ENCODE measurements at places on chromosomes 11 and 22.

DNA sequence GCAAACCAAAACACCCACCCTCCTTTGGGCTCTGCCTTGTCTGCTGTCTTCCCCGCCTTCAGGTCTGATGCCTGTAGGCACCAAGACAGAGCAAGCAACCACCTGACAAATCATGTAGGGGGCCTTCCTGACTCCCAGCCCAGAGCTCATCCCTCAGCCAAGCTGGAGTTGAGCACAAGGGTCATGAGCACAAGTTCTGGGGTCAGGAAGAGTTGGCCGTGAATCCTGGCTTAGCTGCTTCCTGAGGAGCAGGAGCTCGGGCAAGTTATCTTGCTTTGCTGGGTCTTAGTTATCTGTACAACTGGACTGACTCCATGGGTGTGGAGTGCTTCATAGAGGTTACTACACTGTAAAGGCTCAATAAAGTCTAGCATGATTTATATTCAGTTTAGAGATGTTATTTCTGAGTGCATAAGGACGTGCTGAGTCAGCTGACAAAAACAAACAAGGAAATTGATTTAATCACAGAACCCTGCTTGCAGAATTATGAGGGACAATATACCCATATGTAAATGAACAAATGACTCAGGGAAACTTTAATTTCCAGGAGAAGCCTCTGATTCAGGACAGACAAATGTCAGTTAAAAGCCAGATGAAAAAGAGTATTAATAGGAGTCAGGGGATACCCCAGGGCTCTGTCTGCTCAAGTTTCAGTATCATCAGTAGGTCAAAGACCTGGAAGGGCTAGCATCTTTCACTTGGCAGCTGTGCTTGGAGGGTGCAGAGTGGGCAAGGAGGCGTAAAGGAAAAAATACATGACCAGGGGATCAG, 15.0 kb upstream of the APOA1 start:
- DNase-seq: no peak

GRCh38 chr22:44892243-44892642, 117.6 kb downstream of the PHF21B start:
- no peak for DNase-seq

DNA sequence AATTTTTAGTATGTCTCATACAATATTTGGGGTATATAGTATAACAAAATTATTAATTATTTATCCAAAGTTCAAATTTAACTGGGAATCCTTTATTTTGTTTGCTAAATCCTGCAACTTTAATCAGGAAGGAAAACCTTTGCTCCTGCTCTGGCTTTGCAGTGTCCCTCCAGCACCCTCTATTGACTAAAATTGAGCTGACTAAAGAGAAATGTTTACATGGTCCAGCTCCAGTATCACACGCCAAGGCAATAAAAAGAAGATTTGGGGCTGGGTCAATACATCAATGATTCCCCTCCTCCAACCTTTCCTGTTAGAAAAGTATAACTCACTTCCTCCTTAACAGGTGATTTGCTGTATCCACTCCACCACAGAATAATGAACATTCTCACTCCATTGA, 153.0 kb upstream of the LRRC4C start:
- no peak for DNase-seq

DNA sequence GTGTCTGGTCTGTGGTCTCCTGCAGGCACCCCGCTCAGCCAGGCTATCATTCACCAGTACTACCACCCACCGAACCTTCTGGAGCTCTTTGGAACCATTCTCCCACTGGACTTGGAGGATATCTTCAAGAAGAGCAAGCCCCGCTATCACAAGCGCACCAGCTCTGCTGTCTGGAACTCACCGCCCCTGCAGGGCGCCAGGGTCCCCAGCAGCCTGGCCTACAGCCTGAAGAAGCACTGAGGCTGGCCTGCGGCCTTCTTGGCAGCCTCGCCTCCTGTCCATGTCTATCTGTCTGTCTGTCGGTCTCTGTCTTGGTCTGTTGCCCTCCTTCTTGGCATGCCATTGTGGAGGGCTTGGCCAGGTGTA, 27.9 kb downstream of the INCENP start:
- no peak for DNase-seq

Measured in stimulated activated CD4-positive, alpha-beta T cell treated with anti-CD3 and anti-CD28 coated beads, Interleukin-4, amount 100 ng/mL, for 24 hours (primary cell).